Kidney (tissue), 22 donors: ENCODE measurements at places on chromosomes 1 and 21.
A peak's percentile ranks its signal among the peaks of the same experiment; 100 is the strongest.

GRCh38 chr1:184212649-184213314 is 161.3 kb downstream of the TSEN15 start:
- DNase-seq = peak; percentile 55

DNA sequence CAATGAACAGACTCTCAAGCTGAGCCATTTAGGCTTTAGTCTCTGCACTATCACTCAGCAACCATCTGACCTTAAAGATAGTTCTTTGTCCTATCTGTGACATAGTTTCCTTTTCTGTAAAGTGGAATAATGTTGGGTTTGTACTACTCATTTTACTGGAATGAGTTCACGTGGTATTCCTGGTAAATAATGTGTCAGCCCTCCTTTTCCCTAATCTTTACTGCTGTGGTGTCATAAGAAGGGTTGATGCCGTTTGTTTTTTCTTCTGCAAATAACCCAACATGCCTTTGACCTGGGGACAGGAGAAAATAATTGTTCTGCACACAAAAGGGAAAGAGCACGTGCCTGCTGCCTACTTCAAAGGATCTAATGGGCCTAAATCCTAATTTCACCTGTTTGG is 297.8 kb downstream of the BRINP3 start:
- no peak for DNase-seq

GRCh38 chr1:187942986-187943385 is 1114.2 kb downstream of the PLA2G4A start:
- no peak for DNase-seq

GRCh38 chr1:161993576-161993975 is 30.1 kb downstream of the OLFML2B start:
- no peak for DNase-seq

GRCh38 chr1:170369417-170369816 is 162.5 kb upstream of the GORAB start:
- no peak for DNase-seq

- peak; percentile 96 for DNase-seq
These were observed at the start of gene SH3BGRL3 for GRCh38 chr1:26279456-26280332. Gene SH3BGRL3 (plus strand): TSS chr1:26280086. CDS start chr1:26280156, 70 bp downstream.

GRCh38 chr1:169511316-169512005 is 25.7 kb upstream of the SLC19A2 start:
- no peak for DNase-seq

- DNase-seq = no peak
These were observed 162.6 kb downstream of the PIK3R3 start for GRCh38 chr1:45969866-45970265.

- DNase-seq = no peak
These were observed 10.1 kb downstream of the MFSD2A start for GRCh38 chr1:39965044-39965443.

DNA sequence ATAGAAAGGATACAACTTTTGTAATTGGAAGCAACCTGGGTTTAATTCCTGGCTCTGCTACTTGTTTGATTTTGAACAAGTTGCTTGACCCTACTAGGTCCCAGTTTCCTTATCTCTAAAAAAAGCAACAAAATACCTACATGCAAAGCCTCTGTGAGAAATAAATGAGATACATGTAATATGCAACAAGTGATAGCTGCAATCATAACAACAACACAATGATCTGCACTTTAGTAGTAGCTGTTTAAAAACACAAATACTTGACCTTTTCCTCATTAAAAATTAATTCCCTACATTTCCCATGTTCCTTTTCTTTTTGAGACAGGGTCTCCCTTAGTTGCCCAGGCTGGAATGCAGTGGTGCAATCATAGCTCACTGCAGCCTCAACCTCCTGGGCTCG is 40.0 kb downstream of the FRRS1 start:
- DNase-seq = no peak

- peak; percentile 82 for DNase-seq
These were observed 42.8 kb downstream of the CNN3 start for GRCh38 chr1:94884106-94884505.

DNA sequence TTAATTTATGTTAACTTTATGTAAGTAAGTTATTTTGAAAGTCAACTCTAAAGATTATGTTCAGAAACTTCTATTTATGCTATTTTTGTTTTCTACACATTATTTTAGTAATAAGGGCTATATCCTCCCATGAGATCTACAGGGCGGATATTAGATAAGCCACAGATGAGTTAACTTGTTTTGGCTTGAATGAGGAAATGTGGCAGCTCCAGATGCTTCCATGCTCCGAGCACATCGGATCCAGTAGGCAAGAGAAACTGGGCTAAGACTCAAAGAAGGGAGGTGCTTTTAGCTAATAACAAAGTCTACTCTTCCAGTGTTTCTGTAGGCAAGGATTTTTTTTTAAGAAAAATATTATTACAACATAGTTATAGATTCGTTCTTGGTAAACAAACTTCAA is 20.0 kb upstream of the LAMC1 start:
- DNase-seq = no peak

DNA sequence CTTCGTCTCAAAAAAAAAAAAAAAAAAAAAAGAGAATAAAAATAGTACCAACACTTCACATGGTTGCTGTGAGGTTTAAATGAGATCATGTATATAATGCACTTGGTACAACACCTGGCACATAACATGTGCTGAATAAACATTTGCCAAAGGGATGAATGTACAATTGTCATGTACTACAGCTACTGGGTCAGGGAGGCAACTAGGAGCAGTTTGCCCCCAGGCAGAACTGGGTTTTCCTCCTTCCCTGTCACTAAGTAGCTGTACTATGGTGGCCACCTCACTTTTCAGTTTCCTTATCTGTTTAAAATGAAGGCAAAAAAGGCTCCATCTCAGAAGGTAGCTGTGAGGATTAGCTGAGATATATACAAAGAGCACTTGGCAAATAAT is 11.5 kb downstream of the AK2 start:
- no peak for DNase-seq

- no peak for DNase-seq
These were observed 872.4 kb downstream of the BRINP3 start for GRCh38 chr1:189605226-189605625.

- no peak for DNase-seq
These were observed 12.7 kb upstream of the CASQ1 start for GRCh38 chr1:160177667-160178066.

DNA sequence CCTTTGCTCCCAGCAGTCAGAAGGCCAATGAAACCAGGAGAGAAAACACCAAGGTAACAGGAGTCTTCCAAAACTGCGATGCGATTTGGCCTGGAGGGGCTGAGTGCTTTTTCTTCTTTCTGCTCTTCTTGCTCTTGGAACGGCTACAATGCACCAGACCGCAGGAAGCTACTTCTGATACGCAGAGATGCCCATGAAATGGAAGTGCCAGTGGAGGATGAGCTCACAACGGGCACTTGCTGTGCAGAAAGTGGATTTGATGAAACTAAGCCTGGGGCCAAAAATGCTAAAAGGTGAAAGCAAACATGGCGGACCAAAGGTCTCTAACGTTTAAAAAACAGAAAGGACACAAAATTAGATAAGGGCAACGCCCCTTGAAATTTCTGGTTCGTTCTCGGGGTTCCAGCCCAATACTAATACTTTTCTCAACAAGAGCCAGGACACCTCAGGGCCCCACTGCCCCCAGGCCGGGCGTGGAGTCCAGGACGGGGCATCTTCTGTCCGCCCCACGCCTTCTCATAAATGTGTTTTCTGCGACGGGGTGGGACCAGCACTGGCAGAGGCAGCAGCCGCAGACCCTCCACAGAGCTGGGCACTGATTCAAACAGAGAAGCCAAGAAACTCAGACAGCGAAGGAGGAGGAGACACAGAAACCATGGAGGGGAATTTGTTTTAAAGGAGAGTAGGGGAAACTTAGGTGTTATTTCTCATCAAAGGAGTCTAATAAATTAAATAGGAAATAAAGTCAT is 101.3 kb downstream of the CRYAA start:
- no peak for DNase-seq

GRCh38 chr1:206516728-206516990 is 9.3 kb downstream of the RASSF5 start:
- no peak for DNase-seq

DNA sequence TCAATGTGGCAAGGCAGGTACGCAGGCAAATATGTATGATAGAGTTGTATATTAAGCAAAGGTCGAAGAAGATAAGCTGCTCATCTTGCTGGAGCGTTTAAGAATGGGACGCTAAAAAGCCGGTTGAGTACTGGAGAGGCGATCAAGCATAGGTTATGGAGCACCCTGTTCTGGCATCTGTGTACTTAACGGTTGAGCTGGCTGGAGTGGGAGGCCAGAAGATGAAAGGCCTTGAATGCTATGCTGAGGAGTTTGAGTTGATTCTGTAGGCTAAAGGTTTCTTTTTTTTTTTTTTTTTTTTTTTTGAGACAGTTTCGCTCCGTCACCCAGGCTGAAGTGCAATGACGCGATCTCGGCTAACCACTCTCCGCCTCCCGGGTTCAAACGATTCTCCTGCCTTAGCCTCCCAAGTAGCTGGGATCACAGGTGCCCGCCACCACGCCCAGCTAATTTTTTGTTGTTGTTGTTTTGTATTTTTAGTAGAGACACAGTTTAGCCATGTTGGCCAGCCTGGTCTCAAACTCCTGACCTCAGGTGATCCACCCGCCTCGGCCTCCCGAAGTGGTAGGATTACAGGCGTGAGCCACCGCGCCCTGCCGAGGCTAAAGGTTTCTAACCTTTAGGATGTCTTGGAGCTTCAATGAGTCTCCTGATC is 850 bp upstream of the KHDC4 start:
- DNase-seq = peak; percentile 62

DNA sequence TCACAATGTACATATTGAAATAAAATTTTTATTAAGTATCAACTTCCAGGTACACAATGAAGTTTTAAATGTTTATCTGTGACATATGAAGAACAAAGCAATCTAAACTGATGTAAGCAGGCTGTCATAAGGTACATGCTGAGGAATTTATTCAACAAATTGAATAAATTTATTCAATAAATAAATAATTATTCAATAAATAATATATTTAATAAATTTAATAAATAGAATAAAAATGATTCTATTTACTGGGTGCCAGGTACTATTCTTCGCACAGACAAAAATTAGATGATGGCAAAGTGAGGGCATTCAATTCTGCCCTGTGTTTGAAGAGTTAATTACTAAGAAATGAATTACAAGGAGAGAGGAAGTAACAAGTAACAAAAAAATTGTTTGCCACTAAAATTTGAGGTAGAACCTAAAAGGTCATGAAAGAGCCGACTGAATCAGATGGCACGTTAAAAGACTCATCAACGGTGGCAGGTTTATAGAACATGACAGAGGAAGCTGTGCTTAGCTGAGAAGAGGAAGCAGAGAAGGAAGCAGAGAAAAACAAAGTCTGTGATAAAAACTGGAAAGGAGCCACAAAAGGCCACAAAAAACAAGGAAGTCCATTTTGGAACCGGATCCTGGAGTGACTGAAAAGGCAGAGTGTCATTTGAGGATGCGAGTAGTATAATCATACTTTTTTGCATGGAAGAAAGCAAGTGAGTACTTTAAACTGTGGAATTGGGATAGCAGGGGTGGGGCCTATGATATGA is 2.2 kb upstream of the USP24 start:
- no peak for DNase-seq

DNA sequence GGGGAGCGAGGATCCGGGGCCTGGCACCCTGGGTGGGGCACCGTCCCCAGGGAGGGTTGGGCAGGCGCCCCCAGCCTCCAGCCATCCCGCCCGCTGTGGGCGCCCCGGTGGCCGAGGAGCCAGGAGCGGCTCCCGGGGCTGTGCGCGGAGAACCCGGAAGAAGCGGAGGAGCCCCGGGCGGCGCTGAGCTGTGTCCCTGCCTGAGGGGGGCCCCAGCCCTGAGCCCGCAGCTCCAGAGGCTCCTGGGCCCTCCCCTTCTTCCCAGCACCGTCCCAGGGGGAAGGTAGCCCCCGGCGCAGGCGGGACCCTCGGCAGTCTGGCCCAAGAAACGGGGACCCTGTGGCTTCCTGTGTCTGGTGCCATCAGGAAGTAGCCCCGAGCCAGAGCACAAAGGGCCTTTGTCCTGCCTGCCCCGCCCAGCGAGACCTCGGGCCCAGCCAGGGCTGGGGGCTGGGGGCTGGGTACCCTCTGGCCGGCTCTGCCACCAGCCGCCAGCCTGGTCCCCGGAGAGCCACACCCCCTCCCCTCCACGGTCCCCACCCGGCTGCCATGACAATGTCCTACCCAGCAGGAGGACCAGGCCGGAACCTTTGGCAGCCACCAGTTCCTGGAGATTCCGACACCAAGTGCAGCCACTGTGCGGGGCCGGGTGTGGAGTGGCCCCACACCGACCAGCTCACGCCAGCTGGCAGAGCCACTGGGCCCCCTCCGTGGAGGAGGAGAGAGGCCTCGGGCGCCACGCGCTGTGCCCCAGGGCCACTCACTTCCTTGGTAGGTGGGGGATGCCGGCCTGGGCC is 15.6 kb upstream of the TTLL10 start:
- DNase-seq = peak; percentile 70

GRCh38 chr21:29449306-29449950 is 150.7 kb downstream of the BACH1 start:
- DNase-seq = no peak

GRCh38 chr1:23451441-23451840 is 26.9 kb upstream of the TCEA3 start:
- no peak for DNase-seq

DNA sequence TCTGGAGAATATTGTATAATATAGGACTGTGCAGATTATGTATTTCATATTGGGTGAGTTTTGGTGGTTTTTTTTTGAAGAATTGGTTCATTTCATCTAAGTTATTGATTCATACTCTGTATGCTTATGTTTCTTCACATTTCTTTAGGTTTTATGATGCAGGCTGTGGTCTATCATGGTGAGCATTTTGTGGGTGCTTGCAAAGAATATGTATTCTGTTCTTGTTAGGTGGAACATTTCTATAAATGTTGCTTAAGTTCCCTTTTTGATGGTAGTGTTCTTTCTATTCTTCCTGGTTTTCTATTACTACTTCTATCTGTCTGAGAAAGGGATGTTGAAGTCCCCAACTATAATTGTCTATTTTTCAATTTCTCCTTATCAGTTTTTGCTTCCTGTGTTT is 42.6 kb downstream of the PKN2 start:
- no peak for DNase-seq

- no peak for DNase-seq
These were observed 24.4 kb upstream of the BCAR3 start for GRCh38 chr1:93705892-93706500.

- DNase-seq = no peak
These were observed 377.5 kb downstream of the GPATCH2 start for GRCh38 chr1:217253351-217253750.

DNA sequence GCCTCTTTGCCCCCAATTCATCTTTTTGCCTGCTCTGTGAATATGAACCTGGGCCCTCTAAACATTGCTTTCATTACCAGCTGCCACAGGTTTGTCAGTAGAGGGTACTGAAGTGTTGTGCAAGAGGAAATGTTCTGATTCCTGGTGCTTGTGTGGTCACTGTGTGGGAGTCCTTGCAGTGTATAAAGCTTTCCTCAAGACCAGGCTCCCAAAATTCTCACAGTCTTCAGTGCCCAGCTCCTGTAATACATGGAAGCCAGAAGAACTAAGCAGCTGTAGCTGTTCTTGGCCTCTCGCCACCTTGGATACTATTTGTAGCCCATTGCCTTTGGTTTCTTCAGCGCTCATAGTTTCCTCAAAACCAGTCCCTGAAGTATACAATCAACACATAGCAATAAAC is 1046.2 kb downstream of the BRINP3 start:
- no peak for DNase-seq
